ENCODE measurements at places on chromosomes 11 and 22.
A peak's percentile ranks its signal among the peaks of the same experiment; 100 is the strongest.

DNA sequence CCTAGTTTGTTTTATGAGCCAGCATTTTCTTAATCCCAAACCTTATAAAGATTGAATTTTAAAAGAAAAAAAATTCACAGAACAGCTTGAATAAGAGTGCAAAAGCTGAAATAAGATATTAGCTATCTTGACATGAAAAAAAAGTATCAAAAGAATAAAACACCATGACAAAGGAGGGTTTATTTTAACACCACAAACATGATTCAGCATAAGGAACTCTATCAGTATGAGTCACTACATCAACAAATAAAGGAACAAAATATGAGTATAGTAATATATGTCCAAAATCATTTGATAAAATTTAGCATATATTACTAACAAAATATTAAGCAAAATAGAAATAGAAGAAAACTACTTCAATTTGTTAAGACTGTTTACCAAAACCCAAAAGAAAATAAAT is 9.6 kb upstream of the LMO1 start:
- no peak for DNase-seq

DNA sequence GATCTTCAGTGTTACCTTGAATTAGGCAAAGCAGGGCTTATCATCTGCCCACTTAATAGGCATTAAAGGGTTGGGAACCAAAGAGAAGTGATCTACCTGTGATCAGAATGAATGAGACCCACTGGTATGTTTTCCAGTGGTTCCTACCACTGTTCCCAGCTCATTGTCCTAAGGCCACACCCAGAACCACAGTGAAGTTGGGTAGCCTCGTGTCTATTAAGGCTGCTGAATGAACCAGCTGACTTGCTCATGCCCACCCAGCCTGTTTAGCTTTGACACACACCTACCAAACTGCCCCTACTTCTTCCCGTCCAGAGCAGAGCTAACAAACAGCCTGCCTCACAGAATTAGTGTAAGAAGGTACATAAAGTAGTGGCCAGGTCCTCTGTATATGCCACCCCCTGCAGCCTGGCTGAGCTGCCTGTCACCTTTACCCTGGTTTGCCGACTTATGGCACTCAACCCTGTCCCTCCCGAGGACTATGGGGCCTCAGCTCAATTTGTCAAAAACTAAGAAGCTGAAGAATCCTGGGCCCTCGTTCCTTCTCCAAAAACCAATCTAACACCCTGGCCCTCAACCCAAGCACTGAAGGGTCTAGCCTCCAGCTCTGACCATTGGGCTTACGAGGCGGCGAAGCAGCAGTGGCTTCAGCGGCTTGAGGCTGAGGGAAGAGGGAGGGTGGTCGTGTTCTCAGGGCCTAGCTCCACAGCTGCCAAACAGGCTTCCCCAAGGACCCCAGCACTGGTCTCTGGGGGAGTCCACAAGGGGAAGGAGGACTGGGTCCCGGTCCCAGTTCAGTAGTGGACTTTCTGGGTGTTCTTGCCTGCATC is 9.8 kb downstream of the UCP2 start:
- no peak for DNase-seq

DNA sequence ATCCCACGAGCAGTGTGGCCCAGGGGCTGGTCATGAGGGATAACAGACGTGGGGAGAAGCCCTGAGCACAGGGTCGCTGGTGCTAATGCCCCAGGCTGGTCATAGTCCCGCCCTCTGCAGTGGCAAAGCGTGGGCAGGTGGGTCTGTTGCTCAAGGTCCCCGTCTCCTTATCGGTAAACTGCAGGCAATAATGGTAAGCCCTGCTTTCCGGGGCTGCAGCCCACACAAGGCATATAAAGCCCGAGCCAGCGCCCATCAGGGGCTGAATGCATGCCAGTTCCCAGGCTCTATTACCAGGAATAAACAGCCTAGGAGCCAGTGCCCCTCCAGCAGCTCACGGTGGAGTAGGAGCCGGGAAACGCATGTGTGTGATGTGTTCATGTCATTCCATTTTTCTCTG is 261.0 kb downstream of the BRD1 start:
- no peak for DNase-seq

GRCh38 chr11:128735935-128736605 is 42.2 kb downstream of the FLI1 start:
- no peak for DNase-seq

DNA sequence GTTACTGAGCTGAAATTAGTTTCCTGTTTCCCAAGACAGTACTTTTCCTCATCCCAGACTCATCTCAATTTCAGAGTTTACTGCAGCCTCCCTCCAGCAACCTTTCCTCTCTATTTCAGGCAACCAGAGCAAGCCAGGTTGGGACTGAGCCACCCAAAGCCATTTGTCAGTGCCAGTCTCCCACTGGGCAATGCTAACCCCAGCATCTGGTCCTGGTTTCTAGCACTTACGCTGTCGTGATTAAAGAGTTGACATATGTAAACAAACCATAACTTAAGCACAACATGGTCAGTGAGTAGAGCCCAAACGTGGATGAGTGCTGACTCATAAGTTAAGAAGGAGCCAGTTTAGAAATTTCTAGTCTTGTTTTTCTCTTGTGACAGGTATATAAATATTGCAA is 119.6 kb upstream of the BLID start:
- DNase-seq, result no peak

- DNase-seq, result no peak
Measured at GRCh38 chr22:42978453-42979103, 36.4 kb downstream of the PACSIN2 start.

GRCh38 chr11:67636962-67637361 is 2.6 kb downstream of the TBX10 start:
- no peak for DNase-seq

- DNase-seq, result no peak
Measured at GRCh38 chr22:27438271-27438980, 363.1 kb downstream of the MN1 start.

DNA sequence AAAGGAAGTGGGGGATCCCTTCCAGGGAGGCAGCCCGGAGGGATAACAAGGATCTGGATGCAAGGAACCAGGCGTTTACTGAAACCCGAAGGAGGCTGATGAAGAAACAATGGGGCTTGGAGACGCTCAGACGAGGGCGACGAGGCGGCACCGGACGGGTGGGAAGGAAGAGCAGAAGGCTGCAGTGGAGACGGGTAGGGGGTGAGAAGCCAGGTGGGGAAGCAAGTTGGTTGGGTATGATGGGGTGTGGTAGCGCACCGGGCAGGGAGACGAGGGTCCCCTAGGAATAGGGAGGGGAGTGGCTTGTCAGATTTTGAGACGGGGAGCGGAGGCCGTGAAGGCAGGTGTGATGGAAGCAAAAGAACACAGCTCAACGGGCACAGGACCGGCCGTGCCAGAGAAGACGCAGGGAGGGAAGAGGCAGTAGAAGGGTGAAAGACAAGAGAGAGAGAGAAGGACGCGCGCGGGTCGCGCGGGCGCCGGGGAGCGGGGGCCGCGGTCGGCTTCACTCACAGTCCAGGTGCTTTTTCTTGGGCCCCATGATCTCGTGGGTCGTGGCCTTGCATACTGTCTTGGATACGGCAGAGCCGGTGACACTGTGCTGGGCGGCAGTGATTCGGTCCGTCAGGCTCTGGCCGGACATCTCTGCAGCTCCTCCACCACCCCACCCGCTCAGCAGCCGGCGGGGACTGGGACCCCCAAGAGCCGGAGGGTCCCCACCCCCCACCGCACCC is 579 bp downstream of the PICALM start:
- DNase-seq, result no peak

DNA sequence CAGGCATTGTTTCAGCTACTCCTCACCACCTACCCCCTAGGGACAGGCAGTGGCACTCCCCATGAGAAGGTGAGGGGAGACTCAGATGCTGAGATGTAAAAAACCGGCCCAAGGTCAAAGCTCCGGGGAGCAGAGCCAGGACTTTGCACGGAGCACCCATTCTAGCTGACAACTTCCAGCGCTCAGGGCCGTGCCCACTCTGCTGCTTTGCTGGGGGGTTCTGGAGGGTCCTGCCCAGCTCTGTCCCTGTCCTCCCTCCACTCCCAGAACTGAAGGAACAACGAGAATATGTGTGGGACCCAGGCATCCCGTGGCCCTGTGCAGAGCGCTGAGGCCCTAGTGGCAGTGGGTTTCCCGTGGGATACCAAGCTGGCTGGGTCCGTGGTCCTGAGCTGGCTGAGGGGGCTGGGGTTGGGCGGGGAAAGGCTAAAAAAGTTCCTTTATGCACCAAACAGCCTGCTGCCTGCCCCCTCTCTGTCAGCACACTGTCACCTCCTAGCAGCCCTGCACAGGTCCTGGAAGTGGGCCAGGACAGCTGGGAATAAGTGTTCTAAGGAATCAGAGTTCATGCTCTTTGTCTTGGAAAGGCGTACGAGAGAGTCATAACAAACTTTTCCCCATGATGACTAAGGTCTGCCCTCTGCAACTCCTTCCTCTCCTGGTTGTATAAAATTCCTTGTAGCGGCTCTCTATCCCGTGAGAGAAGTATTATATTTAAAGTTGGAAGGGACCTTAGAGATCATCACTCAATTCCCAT is 1.9 kb downstream of the MS4A10 start:
- no peak for DNase-seq

DNA sequence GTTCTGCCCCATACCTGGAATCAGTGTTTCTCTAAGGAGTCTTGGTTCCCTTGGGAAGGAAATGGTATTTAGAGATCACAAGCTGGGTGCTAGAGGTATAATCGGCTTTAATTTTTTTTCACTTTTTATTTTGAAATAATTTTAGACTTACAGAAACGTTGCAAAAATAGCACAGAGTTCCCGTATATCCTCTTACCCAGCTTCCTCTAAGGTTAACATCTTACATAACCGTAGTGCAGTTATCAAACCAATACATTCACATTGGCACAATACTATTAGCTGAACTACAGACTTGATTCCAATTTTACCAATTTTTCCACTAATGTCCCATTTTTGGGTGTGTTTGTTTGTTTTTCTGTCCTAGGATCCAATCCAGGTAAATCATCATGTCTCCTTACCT is 63.8 kb downstream of the RBX1 start:
- no peak for DNase-seq

DNA sequence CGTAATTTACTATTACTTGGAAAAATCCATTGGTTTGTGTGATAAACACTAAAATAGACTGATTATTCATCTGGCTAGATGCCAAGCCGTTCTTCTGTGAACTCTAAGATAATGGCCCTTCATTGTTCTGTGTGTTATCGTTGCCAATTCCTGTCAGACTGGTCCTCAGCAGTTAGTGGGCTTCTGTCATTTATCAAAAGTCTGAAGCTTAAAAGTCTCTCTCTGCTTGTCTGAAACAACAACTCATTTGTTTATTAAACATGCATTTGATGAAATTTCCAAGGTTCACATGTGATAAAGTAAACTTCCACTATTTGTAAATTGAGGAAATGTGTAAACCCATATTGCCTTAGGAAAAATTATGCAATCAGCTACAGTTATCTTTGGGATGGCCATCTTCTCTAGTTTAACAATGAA is 21.1 kb upstream of the RDX start:
- peak; percentile 65 for DNase-seq
